Fibroblast of the conjunctiva (primary cell): ENCODE measurements at places on chromosomes 16 and 17.

DNA sequence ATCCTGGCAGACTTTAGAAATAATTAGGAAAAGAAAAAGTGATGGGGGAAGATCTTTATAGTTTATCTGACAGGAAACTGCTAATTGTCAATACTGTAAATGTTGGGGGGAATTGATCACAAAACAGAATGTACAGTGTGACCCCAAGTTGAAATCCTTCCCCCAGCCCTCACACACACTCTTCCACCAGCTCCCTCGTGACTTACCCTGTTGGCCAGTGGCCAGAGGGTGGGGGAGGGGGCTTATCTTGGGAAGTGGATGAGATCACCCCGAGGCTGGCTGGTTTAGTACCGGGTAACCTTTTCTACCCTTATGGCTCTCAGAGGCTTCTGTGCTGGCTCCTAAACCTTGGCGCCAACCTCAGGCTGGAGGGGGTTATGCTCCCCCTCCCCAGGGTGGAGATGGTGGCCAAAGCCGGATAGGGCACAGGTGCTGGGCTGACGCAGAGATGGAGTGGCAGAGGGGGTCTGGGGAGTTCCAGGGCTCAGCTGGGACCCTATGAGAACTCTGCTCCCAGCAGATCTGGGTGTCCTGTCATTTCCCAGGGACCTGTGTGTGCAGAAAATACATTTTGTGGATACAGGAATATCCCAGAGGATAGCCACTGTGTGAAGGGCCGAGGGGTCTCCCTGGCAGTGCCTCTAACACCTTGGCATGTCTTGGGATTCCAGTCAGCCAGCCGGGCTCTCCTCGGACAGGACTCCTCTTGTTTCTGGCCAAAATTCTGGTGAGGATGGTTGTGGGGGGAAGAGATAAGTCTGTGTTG lies 18.6 kb downstream of the CDH16 start:
- peak; percentile 46 for DNase-seq

DNA sequence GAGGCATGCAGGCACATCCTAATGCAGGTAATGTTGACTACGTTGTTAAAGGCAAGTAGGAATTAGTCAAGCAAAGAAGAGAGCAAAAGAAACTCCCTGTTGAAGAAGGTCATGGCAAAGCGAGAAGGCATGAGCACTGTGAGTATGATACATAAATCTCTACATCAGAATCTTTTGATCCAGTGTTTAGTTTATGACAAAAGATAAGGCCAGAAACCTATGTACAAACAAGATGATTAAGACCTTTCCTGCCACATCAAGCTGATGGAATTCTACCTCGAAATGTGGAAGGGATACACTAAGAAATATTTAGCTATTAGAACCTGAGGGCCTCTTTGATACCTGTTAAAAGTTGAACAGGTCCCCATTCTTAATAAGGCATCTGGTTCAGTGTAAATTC lies 20.2 kb downstream of the SYCE1L start:
- no peak for DNase-seq

DNA sequence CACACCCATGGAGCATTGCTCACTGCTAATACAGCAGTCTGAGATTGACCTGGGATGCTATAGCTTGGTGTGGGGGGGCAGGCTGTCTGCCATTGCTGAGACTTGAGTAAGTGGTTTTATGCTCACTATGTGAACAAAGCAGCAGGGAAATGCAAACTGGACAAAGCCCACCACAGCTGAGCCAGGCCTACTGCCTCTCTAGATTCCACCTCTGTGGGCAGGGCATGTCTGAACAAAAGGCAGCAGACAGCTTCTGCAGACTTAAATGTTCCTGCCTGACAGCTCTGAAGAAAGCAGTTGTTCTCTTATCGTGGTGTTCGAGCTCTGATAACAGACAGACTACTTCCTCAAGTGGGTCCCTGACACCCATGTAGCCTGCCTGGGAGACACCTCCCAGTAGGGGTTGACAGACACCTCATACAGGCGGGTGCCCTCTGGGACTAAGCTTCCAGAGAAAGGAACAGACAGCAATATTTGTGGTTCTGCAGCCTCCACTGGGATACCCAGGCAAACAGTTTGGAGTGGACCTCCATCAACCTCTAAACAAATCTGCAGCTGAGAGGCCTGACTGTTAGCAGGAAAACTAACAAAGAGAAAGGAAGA lies 2204.8 kb downstream of the TP53TG3F start:
- no peak for DNase-seq

DNA sequence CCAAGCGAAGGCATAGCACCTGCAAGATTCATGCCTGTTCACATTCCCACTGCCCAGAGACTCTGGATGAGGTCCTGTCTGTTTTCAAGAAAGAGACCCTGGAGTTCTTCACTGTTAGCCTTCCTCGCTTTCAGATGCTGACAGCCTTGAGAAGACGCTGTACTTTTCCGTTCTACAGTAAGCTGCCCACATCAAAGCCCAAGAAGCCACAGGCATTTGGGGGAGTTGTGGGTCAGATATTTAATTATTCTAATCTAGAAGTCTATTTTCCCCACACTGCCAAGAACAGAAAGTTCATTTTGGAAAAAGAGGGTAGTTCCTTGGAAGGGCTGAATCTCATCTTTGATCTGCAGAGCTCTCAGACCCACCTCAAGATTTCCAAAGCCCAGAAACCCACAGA lies 127.9 kb downstream of the AXIN2 start:
- no peak for DNase-seq

DNA sequence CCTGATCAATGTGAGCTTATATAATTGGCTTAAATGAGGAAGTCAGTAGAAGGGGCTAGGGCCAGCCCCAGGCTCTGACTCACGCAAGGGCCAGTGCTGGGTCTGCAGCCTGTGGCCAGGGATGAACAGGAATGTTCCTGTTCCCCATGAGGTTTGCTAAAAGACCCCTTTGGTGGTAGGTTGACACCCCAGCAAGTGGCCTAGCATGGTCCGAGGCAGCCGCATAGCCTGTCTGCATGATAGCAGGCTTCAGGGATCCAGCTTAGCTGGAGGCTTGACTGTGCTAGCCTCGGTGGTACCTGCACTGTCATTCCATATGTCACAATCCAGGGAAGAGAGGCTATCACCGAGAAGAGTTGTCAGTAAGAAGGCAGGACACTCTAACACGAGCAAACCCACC lies 23.5 kb downstream of the TRIM25 start:
- no peak for DNase-seq

- no peak for DNase-seq
Observed at GRCh38 chr17:41547378-41547841, 19.3 kb upstream of the KRT19 start.

DNA sequence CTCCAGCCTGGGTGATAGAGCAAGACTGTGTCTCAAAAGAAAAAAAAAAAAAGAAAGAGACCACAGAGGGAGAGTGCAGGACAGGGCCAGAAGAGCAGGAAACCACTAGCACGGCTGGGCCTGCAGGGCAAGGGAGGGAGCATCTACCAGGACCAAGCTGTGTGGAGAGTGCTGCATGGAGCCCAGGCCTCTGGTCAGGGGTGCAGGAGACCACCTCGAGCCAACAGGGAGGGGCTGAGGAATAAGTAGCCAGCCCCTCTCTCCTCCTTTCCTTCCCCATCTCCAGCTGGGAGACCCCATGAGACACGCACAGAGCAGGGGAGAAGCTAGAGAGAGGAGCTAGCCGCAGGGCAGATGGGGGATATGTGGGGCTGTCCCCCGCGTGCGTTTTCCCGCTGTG lies 67.0 kb upstream of the DNAH17 start:
- no peak for DNase-seq

- no peak for DNase-seq
Observed at GRCh38 chr17:76107509-76107908, 3.9 kb upstream of the EXOC7 start.

DNA sequence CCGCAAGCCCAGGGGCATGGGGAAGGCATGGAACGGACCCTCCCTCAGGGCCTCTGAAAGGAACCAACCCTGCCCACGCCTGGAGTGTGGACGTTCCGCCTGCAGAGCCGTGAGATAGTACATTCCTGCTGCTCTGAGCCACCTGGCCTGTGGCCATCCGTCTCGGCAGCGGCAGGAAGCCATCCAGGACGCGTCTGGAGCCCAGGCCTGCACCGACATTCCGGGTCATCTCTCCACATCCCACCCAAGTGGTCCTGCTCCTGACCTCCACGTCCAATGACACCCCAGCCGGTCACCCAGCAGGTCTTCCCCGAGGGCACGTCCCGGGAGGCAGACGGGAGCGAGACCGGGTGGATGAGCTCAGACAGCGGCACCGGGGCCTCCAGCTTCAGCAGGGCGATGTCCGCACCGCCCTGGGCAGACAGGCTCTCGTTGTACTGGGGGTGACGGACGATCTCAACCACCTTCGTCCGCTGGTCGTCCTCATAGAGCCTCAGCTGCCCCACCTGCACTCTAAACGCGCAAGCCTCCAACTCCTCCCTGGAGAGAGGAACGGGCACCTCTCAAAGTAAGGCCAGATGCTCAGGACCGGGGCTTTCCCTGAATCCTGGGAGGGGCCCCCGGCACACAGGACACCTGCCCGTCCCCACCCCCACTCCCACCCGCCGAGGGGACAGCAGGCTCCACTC lies 21.3 kb upstream of the UBE2I start:
- DNase-seq, result no peak

- DNase-seq, result no peak
Observed at GRCh38 chr16:61149709-61150108, 886.5 kb downstream of the CDH8 start.

- no peak for DNase-seq
Observed at GRCh38 chr16:11278681-11279628, 2.2 kb downstream of the PRM1 start.

DNA sequence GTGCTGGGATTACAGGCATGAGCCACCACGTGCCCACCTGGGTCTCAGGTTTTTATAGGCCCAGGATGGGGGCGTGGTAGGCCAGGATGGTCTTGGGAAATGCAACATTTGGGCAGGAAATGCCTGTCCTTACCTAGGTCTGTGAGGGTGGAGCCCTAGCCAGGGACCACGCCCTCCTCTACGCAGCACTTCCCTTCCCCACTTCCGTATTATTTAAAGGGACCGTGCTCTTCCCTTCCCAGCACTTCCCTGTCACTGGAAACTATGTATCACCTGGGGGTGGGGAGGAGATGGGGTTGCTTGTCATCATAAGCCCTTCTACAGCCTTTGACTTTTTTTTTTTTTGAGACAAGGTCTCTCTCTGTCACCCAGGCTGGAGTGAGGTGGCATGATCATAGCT lies 238.9 kb upstream of the NLRP1 start:
- no peak for DNase-seq

DNA sequence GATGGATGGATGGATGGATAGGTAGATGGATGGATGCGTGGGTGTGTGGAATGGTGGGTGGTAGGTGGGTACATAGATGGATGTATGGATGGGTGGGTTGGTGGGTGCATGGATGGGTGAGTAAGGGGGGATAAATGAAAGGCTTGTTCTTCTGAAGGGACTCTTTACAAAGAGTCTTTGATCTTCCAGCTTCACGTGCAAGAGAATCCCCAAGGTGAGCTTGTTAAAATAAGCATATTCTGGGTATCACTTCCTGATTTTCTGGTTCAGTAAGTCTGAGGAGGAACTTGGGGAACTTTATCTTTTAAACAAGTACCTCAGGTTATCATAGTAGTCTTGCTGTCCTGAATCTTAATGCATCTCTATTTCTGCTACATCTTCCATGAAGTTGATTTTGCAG lies 639.1 kb downstream of the MAF start:
- DNase-seq, result no peak

- DNase-seq, result peak; percentile 5
Observed at GRCh38 chr17:14792746-14793145, 472.4 kb downstream of the PMP22 start.

GRCh38 chr16:17160920-17161431 lies 309.8 kb downstream of the XYLT1 start:
- DNase-seq, result no peak

- DNase-seq, result no peak
Observed at GRCh38 chr17:74744714-74745547, 3.5 kb upstream of the NHERF1 start.

- no peak for DNase-seq
Observed at GRCh38 chr17:57889252-57889651, 39.4 kb upstream of the MRPS23 start.

- no peak for DNase-seq
Observed at GRCh38 chr16:70257391-70257790, 5.7 kb upstream of the EXOSC6 start.

GRCh38 chr17:21131137-21131536 lies 4.4 kb downstream of the DHRS7B start:
- DNase-seq, result no peak

GRCh38 chr17:59853168-59853918 lies 39.4 kb downstream of the TUBD1 start:
- DNase-seq, result no peak

DNA sequence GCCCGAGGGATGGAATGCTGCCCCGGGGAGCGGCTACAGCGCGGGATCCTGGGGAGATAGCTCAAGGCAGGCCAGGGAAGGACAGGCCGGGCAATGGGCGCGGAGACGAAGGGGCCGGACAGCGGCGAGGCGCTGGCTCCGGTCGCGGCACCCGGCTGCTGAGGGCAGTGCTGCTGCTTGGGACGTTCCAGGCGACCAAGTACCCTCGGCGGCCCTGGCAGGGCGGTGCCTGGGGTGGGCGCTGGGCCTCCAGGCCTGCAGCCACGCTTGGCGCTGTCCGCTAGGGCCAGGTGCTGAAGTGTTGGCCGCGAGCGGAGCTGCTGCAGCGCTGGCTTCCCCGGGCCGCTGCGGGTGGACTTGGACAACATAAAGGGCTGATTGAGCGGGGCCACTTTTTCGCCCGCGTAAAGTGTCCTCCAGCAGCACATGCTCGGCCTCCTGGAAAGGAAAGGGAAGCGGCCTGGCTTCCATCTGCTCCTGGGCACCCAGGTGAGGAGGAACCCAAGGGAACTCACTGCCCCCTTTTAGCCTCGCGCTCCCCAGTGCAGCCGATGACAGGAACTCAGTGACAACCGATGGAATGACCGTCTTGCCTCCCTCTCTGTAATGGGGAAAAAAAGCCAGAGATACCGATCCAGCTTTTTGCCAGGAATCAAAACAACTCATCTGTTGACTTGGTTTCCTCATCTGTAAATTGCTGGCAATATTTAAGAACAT lies 23.7 kb downstream of the CLEC3A start:
- DNase-seq, result peak; percentile 1

DNA sequence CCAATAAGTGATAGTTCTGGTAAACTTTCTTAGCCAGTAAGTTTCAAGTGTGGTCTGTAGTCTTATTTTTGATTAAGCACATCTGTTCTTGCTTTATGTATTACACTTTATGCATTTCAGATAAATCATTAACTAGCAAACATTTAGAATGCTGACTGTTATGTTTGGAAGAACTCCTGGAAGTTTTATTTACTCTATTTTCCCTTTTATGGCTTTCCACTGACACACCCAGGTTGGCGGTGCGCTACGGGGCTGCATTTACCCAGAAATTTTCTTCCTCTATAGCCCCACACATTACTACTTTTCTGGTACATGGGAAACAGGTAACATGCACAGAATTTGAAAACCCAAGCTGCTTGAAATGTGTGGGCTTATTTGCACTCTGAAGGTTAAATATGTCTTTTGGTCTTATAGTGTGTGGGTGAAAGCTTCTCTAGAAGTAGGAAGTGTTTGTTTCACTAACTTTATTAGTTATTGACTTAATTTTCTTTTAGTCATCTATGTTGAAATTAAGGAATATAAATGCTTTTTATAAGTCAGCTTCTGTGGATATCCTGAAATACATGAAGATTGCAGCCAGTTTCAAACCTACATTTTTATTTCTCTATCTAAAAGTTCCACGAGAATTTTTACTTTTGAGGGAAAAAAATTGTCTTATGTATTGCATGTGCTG lies 203.7 kb downstream of the PHKB start:
- no peak for DNase-seq
